ENCODE measurements at places on chromosomes 1 and 21. TPM values are rescaled to one million over a fixed set of nuclear protein-coding genes. Genes with fewer than 3 reads are reported as not detected.

DNA sequence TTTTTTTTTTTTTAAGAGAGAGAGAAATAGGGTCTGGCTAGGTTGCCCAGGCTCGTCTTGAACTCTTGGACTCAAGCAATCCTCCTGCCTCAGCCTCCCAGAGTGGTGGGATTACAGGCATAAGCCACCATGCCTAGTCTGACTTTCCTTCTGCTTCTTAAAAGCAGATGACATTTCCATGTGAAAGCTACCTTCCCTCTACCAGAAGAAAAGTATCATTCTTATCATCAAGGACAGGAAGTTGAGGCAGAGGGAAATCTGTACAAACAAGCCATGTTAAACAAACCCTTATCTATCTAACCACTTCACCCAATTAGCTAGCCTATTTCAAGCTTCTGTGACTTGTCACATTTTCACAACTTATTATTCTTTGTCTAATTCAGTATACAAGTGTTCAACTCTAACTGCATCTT is 54.8 kb downstream of the SAMSN1 start:
- DNase-seq, result no peak

DNA sequence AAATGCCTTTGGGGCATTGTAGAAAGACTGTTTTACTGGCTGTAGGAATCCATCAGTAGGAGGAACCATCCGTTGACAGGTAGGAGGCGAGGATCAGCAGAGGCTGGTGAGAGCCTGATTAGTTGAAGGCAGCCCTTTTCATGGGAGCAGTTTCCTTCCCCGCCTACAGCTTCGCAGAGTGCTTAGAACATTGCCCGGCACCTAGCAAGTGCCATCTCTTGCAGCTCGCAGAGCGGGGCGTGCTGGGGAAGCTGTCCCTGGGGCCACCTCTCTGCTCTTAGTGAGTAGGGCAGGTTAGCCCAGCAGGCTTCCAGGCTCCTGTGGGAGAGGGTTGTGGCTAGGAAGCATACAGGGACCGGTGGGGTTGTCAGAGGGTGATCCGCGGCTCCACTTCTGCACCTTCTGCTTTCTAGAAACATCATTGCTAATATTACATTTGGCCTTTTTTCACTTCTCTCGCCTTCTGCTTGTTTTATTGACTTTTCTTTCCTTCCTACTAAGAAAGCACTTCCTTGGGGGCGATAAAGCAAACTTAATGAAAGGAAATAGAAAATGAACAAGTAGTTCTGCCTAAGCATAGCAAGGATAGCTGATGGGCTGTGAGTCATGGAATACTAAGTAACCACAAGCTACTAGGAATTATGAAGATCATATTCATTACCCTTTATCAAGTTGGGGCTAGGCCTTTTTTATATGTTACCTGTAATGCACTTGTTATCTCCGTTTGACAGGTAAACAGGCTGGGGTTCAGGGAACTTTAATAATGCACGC is 176.7 kb downstream of the GALNT2 start:
- DNase-seq, result no peak

GRCh38 chr1:187264995-187265602 is 436.4 kb downstream of the PLA2G4A start:
- DNase-seq, result peak; percentile 61

Gene AXDND1
- 0.31 TPM for polyA plus RNA-seq

- no peak for DNase-seq
Measured at GRCh38 chr1:109995536-109995935, 11.0 kb downstream of the AHCYL1 start.

Gene SLC6A17
- 0.03 TPM for polyA plus RNA-seq

Gene XCL2
- 0.41 TPM for polyA plus RNA-seq

Gene CYP4B1
- 150 TPM for polyA plus RNA-seq

DNA sequence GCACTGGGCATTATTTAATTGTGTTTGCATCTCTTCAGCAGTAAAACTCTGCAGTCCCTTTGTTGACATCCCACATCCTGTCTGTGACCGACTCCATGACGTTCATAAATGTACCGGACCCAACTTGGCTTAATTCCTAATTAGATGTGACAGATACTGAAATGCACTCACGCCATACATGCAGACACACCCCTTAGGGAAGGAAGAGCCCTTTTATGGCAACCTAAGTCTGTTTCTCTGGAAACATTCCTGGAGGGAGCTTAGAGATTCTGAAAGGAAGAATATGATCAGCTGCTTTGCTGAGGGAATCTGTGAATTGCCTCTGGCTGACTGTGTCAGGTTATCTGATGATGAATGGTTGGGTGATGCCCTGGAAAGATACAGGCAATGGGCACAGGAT is 33.4 kb downstream of the ADAMTS5 start:
- no peak for DNase-seq

- no peak for DNase-seq
Measured at GRCh38 chr1:182192966-182193365, 131.5 kb upstream of the ZNF648 start.

GRCh38 chr1:24796524-24796923 is 51.3 kb downstream of the CLIC4 start:
- no peak for DNase-seq

DNA sequence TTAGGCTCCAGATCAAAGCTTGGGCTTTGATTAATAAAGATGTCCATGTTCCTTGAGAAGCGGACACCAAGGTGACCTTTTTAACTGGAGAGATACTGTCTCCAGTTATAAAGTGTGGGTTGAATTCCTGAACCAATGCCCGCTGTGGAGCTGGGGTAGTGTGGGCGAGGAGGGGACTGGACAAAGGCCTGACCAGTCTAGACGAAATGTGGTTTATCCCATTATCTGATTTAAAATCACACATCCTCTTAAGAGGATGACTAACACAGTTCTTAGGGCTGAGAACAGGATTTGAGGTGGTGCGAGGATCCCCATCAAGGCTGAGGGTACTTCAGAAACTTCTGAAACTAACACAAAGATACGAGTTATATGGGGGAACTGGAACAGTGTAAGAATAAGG is 84.5 kb upstream of the GCLM start:
- DNase-seq, result no peak

GRCh38 chr1:31511848-31512615 is 64.3 kb upstream of the TINAGL1 start:
- DNase-seq, result no peak

DNA sequence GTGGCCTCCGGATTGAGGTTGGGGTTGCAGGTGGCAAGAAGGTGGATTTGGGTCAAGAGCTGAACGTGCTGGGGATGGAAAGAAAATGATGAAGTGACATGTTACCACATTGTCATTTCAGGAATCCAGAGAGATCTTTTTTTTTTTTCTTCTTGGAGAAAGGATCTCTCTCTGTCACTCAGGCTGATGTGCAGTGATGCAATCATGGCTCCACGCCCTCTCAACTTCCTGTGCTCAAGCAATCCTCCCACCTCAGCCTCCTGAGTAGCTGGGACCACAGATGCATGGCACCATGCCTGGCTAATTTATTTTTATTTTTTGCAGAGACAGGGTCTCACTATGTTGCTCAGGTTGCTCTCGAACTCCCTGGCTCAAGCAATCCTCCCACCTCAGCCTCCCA is 80.6 kb downstream of the GON4L start:
- no peak for DNase-seq

GRCh38 chr1:110463725-110464124 is 12.8 kb downstream of the PROK1 start:
- no peak for DNase-seq

Gene TAS1R1
- polyA plus RNA-seq, result 0.08 TPM

DNA sequence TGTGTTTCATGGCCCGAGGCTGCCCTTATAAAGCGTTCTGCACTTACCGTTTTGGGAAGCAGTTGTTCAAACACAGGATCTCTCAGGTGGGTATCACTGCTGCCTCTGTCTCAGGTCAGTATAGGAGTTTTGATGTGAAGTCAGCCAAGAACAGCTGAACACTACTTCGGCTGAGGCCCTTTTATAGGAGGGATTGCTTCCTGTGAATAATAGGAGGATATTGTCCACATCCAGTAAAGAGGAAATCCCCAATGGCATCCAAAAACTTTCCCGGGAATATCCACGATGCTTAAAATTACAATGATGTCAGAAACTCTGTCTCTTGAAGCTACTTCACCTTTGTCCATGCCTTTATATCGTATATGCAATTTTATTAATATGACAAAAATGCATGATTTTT is at the start of gene SELE:
SELE (minus strand) TSS at position 156 of the 400 bp plus-strand sequence. CDS start 467 bp downstream, outside the sequence.
- DNase-seq, result no peak

- DNase-seq, result no peak
Measured at GRCh38 chr1:45585110-45585426, 1.2 kb downstream of the NASP start.

GRCh38 chr1:62724430-62724829 is 36.2 kb upstream of the DOCK7 start:
- DNase-seq, result no peak

Gene ATAD3C
- polyA plus RNA-seq, result 18.0 TPM

Gene CFAP126
- 23.9 TPM for polyA plus RNA-seq

GRCh38 chr1:182680901-182681567 is 3.4 kb downstream of the RGS8 start:
- DNase-seq, result no peak

Gene NHLH1
- 0.12 TPM for polyA plus RNA-seq

DNA sequence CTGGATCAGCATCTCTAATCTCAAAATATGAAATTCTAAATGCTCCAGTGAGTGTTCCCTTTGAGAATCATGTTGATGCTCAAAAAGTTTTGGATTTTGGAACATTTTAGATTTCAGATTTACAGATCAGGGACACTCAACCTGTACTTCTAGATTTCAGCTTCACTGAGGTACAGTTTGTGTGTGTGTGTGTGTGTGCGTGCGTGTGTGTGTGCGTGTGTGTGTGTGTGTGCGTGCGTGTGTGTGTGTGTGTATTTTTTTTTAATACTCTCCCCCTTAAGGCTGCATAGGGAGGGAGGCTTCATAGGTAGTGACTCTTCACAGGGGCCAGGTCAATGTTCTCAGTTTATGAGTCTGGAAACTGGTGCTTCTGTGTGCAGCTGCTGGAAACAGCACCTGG is 77.5 kb downstream of the BRINP2 start:
- no peak for DNase-seq

Gene PPIAL4G
- 0.02 TPM for polyA plus RNA-seq

Gene PMF1
- polyA plus RNA-seq, result 62.5 TPM

Gene BMP8B
- 0.63 TPM for polyA plus RNA-seq

DNA sequence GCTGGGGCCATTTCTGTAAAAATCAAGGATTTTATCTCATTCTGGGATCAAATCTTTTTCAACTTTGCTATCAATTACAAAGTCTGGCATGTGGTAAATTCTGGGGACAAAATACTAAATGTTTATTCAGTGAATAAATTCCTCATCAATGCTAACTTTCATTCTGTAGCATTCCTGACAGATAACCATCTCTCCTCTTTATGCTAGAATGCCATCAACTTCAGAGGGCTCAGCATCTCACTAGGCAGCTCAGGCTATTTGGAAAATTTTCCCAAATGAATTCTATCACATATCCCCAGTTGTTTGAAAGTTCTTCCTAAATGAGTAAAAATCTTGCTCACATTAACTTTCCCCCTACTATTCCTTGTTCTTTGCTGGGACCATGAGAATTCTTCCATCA is 163.0 kb upstream of the DAB1 start:
- DNase-seq, result no peak

DNA sequence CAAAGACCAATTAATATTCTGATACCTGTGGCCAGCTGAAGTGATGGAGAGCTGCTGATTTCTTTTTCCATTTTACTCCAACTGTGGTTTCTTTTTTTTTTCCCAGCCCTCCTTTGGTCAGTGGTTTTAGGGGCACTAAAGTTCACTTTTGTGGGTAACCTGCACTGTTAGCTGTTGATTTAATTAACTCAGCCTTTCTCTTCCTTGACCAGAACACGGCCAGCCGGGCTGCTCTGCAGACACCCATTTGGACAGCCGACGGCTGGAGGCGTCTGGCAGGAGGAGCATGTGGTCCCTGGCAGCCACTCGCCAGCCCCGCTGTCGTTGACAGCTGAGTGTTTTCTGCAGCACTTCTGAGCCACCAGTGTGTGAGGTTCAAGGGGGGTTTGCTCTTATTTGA is 136.2 kb upstream of the RUNX3 start:
- peak; percentile 82 for DNase-seq

DNA sequence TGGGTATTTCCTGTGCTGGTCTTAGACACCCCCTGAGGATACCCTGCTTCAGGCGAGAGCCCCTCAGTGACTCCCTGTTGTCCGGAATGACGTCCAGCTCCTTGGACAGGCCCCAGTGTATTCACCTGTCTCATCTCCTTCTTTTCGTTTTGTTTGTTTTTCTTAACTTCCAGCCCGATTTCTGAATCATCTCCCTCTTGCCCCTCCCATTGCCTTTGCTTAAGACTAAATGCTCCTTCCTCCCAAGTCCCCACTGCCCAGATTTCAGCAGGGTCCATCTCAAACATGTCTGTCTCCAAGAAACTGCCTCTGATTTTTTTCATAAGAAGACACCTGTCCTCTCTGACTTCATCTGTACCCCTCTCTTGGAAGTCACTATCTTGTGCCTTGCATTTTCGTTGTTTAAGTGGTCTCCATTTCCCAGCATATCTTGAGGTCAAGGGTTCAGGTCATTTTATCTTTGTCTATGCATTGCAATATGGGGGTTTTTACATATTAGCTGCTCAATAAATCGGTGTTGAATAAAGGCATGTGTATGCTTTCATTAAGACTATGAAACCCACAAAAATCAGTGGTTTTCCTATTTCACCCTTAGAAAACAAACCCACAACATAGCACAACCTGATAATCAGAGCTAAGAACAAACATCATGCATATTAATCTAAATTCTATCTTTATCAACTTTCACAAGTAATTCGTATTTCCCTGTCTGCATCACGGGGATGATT is 58.4 kb upstream of the LGALS8 start:
- DNase-seq, result no peak

Gene PTPN14
- polyA plus RNA-seq, result 4.4 TPM

Gene GABRD
- 2.9 TPM for polyA plus RNA-seq

Gene TSACC
- polyA plus RNA-seq, result 0.45 TPM

DNA sequence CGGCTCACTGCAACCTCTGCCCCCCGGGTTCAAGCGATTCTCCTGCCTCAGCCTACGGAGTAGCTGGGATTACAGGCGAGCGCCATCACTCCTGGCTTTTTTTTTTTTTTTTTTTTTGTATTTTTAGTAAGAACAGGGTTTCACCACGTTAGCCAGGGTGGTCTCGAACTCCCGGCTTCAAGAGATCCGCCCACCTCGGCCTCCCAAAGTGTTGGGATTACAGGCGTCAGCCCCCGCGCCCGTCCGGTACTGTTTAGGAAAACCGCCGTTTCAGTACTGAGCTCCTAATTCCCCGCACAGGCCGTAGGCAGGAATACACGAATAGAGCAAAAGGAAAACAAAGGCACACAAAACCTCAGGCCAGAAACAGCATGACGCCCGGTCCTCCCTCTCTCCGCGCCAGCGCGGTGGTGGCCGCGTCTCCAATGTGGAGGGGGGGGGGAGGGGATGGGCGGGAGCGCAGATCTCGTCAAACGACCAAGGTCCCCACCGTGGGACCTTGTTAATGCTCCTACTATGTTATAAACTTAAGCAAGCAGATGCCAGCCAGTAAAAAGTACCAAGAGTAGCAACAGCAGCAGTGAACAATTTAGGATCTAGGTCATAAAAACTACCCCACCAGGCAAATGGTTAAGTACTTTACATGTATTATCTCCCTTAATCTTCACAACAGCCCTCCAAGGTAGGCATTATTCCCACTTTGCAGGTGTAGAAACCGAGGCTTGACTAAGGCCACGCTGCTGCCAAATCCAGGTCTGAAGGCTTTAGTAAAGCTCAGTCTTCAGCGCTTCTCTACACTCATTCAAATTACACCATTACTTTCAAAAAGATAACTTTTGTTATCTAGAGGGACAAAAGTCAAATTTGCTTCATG is 648 bp upstream of the ADAR start:
- DNase-seq, result peak; percentile 82

Gene LHX8
- not detected for polyA plus RNA-seq
